HepG2 (cell line): ENCODE measurements at places on chromosomes 7 and 10. TPM values are rescaled to one million over a fixed set of nuclear protein-coding genes. Genes with fewer than 3 reads are reported as not detected.
A peak's percentile ranks its signal among the peaks of the same experiment; 100 is the strongest.

SMO gene
- 23.8 and 30.7 TPM in 2 replicates for polyA plus RNA-seq

NSUN5 gene
- polyA plus RNA-seq: 19.9 and 24.9 TPM in 2 replicates

VAX1 gene
- polyA plus RNA-seq: not detected in 2 replicates

TBX20 gene
- polyA plus RNA-seq: not detected in 2 replicates

ATAD1 gene
- polyA plus RNA-seq: 13.2 and 14.9 TPM in 2 replicates

GTF2IRD1 gene
- polyA plus RNA-seq: 26.7 and 28.2 TPM in 2 replicates

FAM13C gene
- 0.04 and 0.26 TPM in 2 replicates for polyA plus RNA-seq

GPER1 gene
- 12.7 and 16.4 TPM in 2 replicates for polyA plus RNA-seq

ADAM22 gene
- 1.3 and 1.9 TPM in 2 replicates for polyA plus RNA-seq

C10orf67 gene
- not detected in 2 replicates for polyA plus RNA-seq

ICA1 gene
- not detected in 2 replicates for polyA plus RNA-seq

GBF1 gene
- 17.1 and 17.6 TPM in 2 replicates for polyA plus RNA-seq

CDC14C gene
- 0.04 TPM in 1 of 2 replicates, not detected in the other for polyA plus RNA-seq

MAGI2 gene
- 1.5 and 1.6 TPM in 2 replicates for polyA plus RNA-seq

ATOH7 gene
- 0.11 TPM in 1 of 2 replicates, not detected in the other for polyA plus RNA-seq

DNA sequence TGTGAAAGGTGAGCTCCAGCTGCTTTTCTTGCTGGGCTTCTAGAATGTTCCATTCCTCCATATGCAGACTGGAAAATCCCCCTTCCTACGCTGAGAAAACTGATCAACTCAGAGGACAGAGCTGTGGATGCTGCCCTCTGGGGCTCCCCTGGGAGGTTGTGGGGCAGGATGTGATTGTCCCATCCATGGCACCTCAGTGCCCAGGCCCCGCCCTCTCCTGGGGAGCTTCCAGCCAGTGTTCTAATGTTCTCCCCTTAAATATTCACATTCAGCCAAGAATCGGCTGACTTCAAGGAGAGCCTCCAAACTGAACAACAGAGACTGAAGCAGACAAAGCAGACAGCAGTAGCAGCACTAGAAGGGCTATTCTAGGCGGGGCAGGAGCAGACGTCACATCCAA, 55.0 kb downstream of the RAMP3 start:
- peaks cover 33% of the 10 kb centered on the region; the same call in 1 of the 3 replicates for H3K27me3 ChIP-seq
- no peak overlapping the region for H3K27ac ChIP-seq
- DNase-seq: no peak
- no peaks in the 10 kb centered on the region for H3K4me1 ChIP-seq
- no peak overlapping the region for H3K4me3 ChIP-seq
- no peaks in the 10 kb centered on the region for H3K36me3 ChIP-seq

- H3K4me3 ChIP-seq: no peak overlapping the region
- no peaks in the 10 kb centered on the region for H3K36me3 ChIP-seq
- no peaks in the 10 kb centered on the region for H3K4me1 ChIP-seq
- no peak overlapping the region for H3K27ac ChIP-seq
- no peaks in the 10 kb centered on the region for H3K27me3 ChIP-seq
Measured at GRCh38 chr10:31288001-31288400, 31.0 kb upstream of the ZEB1 start.

GRCh38 chr7:70037171-70037933, 439.1 kb downstream of the AUTS2 start:
- no peaks in the 10 kb centered on the region for H3K27me3 ChIP-seq
- H3K27ac ChIP-seq: no peak overlapping the region
- no peak overlapping the region for H3K4me3 ChIP-seq
- DNase-seq: no peak
- H3K36me3 ChIP-seq: no peaks in the 10 kb centered on the region

- no peaks in the 10 kb centered on the region; the same call in 2 of the 3 replicates for H3K27me3 ChIP-seq
- no peak for DNase-seq
- no peak overlapping the region for H3K27ac ChIP-seq
- H3K36me3 ChIP-seq: no peaks in the 10 kb centered on the region
- H3K4me1 ChIP-seq: no peaks in the 10 kb centered on the region
Measured at GRCh38 chr7:142598297-142598696, 151.0 kb upstream of the PRSS1 start.

DNA sequence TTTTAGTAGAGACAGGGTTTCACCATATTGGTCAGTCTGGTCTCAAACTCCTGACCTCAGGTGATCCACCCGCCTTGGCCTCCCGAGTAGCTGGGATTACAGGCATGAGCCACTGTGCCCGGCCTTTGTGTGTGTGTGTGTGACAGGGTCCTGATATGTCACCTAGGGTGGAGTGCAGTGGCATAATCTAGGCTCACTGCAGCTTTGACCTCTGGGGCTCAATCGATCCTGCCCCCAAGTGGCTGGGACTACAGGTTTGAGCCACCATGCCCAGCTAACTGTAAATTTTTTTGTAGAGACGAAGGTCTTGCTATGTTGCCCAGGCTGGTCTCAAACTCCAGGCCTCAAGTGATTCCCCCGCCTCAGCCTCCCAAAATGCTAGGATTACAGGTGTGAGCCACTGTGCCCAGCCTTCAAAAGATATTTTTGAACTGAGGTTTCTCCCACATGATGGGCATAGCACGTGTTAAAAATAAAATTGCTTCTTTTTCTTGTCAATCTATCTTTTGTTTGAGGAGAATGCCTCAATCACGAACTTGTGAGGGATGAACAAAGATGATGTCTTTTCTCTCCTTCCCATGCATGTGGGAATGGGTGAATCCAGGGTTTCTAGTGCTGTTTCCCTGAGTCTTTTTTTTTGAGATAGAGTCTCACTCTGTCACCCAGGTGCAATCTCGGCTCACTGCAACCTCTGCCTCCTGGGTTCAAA, 30.8 kb upstream of the PSAP start:
- H3K4me3 ChIP-seq: no peak overlapping the region
- no peaks in the 10 kb centered on the region for H3K36me3 ChIP-seq
- peaks cover 32% of the 10 kb centered on the region for H3K4me1 ChIP-seq
- H3K27ac ChIP-seq: no peak overlapping the region
- no peak for DNase-seq
- H3K27me3 ChIP-seq: peaks cover 2% of the 10 kb centered on the region; the same call in 1 of the 2 replicates

DNA sequence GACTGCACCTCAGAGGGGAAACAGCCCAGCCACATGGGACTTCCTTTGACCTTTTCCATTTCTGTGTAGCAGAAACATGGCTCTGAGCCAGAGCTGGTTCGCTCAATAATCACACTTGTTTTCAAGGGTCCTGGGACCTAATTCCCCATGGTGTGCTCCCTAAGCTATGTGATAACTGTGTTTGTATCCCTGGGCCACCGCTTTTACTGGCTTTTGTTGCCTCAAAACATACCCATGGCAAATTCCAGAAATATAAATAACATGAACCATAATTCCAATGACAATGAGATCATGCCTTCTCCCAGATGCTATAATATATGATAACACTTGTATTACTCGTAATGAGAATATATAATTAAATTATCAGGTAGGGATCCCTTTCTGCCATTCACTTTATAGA, 196.4 kb downstream of the GFRA1 start:
- no peak overlapping the region for H3K27ac ChIP-seq
- H3K36me3 ChIP-seq: no peaks in the 10 kb centered on the region
- H3K4me1 ChIP-seq: no peaks in the 10 kb centered on the region
- H3K4me3 ChIP-seq: no peak overlapping the region

GRCh38 chr7:2196381-2197378, 36.1 kb downstream of the MAD1L1 start:
- DNase-seq: no peak
- H3K4me3 ChIP-seq: no peak overlapping the region
- H3K27ac ChIP-seq: no peak overlapping the region
- H3K4me1 ChIP-seq: 0 out of 2 replicates have a peak, but pooled peaks cover 8% of the 10 kb centered on the region

GRCh38 chr7:48180981-48181380, 9.7 kb downstream of the ABCA13 start:
- H3K27me3 ChIP-seq: no peaks in the 10 kb centered on the region
- no peak for DNase-seq
- H3K4me1 ChIP-seq: no peaks in the 10 kb centered on the region
- H3K27ac ChIP-seq: no peak overlapping the region

DNA sequence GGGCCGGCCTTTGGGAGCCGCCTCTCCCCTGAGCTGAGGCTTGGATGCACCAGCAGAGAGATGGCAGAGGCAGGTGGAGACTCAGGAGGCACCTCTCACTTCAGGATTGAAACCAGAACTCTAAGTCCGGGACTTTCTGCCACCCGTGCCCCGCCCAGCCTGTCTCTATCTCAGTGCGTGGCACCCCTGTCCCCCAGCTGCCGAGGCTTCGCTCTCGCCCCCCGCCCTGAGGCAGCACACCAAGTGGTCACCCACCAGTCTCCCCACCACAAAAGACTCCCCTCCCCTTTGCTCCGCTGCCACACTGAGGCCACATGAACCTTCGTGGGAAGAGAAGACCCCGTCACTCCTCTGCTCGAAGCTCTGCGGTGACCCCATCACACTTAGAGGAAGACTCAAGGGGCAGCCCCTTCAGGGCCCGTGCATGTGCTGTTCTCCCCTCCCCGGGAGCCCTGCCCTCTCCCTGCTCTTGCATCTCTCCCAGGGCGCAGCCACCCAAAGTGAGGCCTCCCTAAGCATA, 166.7 kb downstream of the PRKAG2 start:
- H3K36me3 ChIP-seq: no peaks in the 10 kb centered on the region
- no peak for DNase-seq
- H3K4me1 ChIP-seq: peaks cover 7% of the 10 kb centered on the region; the same call in 1 of the 2 replicates
- peaks cover 4% of the 10 kb centered on the region; the same call in 1 of the 2 replicates for H3K27me3 ChIP-seq
- H3K4me3 ChIP-seq: no peak overlapping the region

GRCh38 chr7:103714376-103714927, 268.4 kb upstream of the SLC26A5 start:
- no peaks in the 10 kb centered on the region for H3K27me3 ChIP-seq
- H3K4me1 ChIP-seq: no peaks in the 10 kb centered on the region
- no peak overlapping the region for H3K4me3 ChIP-seq
- H3K36me3 ChIP-seq: no peaks in the 10 kb centered on the region

DNA sequence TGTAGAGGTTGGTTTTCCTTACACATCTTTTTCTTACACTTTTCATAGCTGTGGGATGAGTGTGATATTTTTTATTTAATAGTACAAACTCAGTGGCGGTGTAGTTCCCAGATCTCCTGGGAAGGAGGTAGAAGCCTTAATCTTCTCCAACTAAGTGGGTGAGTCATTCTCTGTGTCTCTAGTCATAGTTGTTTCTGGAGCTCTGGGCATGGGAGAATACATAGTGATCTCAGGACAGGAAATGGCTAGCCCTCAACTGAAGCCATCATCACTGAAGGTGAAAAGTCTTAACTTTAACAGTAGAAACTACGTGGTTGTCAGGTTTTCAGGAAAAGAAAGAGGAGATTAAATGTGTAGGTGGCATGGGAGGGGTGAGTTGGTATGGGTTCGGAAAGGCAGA, 319.4 kb upstream of the FZD8 start:
- no peaks in the 10 kb centered on the region for H3K36me3 ChIP-seq
- H3K4me1 ChIP-seq: no peaks in the 10 kb centered on the region
- no peak overlapping the region for H3K27ac ChIP-seq
- no peak overlapping the region for H3K4me3 ChIP-seq
- no peak for DNase-seq

DNA sequence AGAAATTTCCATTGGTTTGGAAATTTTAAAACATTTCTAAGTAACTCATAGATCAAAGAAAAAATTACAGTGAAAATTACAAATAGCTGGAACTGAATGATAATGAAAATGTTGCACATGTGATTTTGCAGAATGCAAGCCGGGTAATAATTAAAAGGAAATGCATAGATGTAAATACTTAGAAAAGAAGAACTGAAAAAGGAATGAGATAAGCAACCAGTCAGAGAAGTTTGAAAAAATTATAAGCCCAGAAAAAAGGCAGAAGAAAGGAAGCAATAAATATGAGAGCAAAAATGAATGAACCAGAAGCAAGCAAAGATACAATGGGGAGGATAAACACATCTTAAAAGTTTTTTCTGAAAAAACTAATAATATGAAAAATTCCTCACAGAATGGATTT, 3.2 kb upstream of the TMEM273 start:
- no peak overlapping the region for H3K4me3 ChIP-seq
- no peak for DNase-seq
- no peaks in the 10 kb centered on the region for H3K4me1 ChIP-seq
- no peak overlapping the region for H3K27ac ChIP-seq
- H3K27me3 ChIP-seq: no peaks in the 10 kb centered on the region; the same call in 1 of the 2 replicates
- no peaks in the 10 kb centered on the region for H3K36me3 ChIP-seq

DNA sequence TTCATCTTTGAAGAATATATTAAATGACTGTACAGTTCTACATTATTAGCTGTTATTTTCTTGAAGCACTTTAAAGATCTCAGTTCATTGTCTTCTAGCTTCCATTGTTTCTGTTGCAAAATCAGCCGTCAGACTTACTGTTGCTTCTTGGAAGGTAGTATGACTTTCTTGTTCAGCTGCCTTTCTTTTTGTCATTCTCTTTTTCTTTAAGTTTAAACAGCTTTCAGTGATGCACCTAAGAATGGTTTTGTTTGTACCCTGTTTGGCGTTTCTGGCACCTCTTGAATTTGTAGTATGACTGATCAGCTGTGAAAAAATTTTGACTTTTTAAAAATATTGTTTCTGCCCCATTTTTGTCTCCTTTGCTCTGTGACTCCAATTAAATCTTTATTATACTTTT, 9.3 kb downstream of the MKLN1 start:
- no peak overlapping the region for H3K4me3 ChIP-seq
- H3K27ac ChIP-seq: no peak overlapping the region
- peak; percentile 20 for DNase-seq
- peaks cover 15% of the 10 kb centered on the region for H3K4me1 ChIP-seq
- no peaks in the 10 kb centered on the region for H3K27me3 ChIP-seq

DNA sequence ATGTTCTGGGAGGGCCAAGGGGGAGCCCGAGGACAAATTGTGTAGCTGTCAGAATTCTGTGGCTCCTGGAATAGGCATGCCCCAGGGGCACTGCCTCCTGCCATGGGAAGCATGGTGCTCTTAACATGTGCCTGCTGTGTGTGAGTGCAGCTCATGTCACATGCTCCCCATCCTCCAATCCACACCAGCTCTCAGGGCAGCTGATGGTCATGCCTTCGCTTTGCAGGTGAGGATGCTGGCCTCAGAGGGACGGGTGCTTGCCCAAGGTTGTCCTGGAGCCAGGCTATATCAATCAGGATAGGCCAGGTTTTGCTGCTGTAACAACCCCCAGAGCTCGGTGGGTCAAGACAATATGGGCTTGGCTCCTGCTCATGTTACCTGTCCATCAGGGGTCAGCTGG, 303.4 kb downstream of the RPS24 start:
- no peaks in the 10 kb centered on the region for H3K4me1 ChIP-seq
- H3K27me3 ChIP-seq: peaks cover 10% of the 10 kb centered on the region; the same call in 2 of the 3 replicates
- no peaks in the 10 kb centered on the region for H3K36me3 ChIP-seq
- no peak overlapping the region for H3K27ac ChIP-seq
- no peak for DNase-seq

DNA sequence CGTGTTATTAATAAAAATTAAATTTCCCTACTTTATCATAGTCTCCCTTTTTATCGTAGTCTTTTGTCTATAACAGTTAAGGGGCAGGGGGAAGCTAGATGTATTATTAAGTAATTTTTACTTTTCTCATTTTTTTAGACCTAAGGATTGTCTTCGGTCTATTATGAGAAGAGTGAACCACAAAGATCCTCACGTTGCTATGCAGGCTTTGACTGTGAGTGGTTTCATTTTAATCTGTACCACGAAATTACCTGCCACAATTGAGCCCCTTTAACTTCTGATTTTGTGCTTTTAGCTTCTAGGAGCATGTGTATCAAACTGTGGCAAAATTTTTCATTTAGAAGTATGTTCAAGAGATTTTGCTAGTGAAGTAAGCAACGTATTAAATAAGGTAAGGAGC, 40.6 kb downstream of the STAM start:
- no peaks in the 10 kb centered on the region for H3K27me3 ChIP-seq
- H3K36me3 ChIP-seq: peaks cover 21% of the 10 kb centered on the region; the same call in 2 of the 3 replicates
- H3K4me3 ChIP-seq: no peak overlapping the region

GRCh38 chr7:91287371-91288084, 23.3 kb downstream of the FZD1 start:
- no peaks in the 10 kb centered on the region for H3K27me3 ChIP-seq
- H3K4me1 ChIP-seq: no peaks in the 10 kb centered on the region
- no peak overlapping the region for H3K27ac ChIP-seq
- H3K4me3 ChIP-seq: no peak overlapping the region
- H3K36me3 ChIP-seq: no peaks in the 10 kb centered on the region
